ENCODE measurements at places on chromosomes 1 and 21.

DNA sequence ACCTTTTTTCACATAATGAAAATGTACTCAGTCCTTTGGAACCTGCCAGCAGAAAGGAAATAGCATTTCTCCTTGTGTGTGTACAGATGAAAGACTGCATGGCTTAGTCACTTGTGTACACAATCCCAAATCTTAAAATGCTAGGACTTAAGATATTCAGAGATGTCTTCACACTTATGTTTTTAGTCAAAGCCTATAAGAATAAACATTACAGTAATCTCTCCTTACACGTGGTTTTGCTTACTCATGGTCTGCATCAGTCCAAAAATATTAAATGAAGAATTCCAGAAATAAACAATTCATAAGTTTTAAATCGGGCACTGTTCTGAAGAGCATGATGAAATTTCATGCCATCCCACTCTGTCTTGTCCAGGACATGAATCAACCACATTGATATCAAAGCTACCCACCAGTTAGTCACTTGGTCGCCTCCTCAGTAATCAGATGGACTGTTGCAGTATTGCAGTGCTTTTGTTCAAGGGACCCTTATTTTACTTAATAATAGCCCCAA is 75.7 kb upstream of the RRP15 start:
- no peak for DNase-seq

GRCh38 chr1:34987018-34987417 is 1.9 kb upstream of the TMEM35B start:
- DNase-seq, result no peak

- DNase-seq, result no peak
Observed at GRCh38 chr21:33070998-33071769, 1.2 kb downstream of the OLIG1 start.

DNA sequence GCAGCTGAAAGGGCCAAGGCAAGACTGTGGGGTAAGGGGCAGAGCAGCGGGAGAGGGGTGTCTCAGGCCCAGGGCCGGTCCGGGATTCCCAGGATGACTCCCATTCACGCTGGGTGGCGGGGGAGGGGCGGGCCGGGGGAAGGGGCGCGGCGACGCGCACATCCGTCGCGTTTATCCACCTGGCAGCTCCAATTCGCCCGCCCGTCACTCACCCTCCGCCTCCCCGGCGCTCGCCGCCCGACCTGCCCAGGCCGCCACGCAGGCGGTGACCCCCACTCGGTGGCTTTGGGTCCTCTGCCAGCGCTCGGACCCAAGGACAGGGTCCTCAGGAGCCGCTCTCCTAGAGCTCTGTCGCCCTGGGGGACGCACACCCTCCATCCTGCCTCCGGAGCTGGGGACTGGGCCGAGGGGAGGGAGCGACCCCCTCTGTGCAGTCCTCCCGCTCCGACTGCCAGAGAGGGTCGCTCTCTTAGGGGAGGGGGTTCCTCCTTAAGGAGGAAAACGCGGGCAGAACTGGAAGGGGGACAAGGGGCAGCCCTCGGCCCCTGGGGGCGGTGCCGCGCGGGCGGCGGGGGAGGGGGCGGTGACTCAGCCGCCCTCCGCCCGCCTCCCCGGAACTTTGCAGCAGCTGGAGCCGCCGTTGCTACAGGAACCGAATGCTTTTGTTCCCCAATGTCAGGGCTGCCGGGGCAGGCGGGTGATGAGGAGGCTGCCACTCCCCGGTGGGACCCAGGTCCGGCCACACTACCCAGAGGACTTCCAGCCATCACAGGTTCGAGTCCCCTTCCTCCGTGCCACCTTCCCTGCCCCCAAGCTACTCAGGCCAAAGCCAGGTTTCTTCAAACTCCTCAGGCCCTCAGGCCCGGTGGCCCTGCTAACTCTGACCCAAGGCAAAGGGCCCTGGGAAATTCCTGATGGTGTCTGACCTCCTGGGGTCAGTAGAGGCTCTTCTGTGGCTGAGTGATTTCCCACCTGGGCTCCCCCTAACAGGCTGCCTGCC is 3.4 kb downstream of the ADGRB2 start:
- no peak for DNase-seq

GRCh38 chr1:205229399-205229871 is 1.7 kb downstream of the TMCC2 start:
- DNase-seq, result no peak

GRCh38 chr1:220157738-220158137 is 63.8 kb downstream of the IARS2 start:
- DNase-seq, result no peak

- no peak for DNase-seq
Observed at GRCh38 chr1:225709101-225709500, 56.2 kb upstream of the ENAH start.

DNA sequence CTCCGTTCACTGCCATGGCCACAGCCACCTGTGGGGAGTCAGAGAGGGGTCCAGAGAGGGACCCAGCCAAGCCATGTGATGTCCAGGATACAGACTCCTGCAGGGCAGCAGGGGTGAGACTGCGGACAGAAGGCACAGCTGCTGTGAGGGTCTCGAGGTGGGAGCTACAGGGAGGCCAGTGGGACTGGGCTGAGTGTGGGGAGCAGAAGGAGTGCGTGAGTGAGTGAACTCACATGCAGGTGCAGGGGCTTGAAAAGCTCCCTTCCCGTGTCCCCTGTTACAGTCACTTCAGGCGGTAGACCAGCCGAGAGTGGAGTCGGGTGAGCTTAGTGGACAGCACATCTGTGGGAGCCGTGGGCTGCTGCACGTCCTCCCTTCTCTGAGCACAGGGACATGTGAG is 42.4 kb downstream of the S100B start:
- no peak for DNase-seq

DNA sequence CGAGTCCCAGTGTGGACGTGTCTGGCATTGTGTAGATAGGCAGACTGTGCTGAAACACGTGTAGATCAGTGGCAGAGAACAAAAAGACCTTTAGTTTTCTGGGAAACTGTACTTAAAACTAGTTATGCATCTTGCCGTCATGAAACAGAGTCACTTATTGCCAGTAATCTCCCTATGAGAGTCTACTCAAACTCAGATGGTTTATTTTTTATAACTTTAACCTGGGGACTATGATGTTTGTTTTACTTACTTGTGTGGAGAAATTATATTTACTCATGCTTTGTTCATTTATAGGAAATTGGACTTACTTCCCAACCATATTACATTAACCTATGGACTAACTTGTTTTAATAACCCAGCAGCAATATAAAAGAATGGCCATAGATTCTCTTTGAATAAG is 54.1 kb upstream of the ABCG1 start:
- DNase-seq, result no peak

Measured in pulmonary artery endothelial cell (primary cell).